Naive thymus-derived CD8-positive, alpha-beta T cell (primary cell): ENCODE measurements at places on chromosomes 4 and X.

DNA sequence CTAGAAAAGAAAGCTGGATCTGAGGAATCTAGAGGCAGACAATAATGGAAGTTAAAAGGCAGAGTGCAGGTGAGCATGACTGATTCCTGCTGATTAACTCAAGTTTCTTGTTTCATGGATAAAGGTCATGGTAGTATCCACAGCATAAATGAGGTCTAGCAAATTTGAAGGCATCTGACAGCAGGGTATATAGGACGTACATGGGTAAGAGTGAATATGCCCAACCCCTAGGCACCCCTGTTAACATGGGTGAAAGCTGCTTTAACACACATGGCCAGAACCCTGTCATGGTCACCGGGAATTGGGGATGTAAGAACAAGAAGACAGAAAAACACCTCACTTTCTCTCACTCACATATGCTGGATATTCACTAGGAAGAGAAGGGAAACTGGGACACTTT, 25.0 kb downstream of the NLRP2B start:
- DNase-seq: no peak

- DNase-seq: no peak
Measured at GRCh38 chr4:130747842-130748241, 1651.9 kb downstream of the C4orf33 start.

GRCh38 chrX:16851421-16851820, 18.7 kb downstream of the RBBP7 start:
- DNase-seq: no peak

DNA sequence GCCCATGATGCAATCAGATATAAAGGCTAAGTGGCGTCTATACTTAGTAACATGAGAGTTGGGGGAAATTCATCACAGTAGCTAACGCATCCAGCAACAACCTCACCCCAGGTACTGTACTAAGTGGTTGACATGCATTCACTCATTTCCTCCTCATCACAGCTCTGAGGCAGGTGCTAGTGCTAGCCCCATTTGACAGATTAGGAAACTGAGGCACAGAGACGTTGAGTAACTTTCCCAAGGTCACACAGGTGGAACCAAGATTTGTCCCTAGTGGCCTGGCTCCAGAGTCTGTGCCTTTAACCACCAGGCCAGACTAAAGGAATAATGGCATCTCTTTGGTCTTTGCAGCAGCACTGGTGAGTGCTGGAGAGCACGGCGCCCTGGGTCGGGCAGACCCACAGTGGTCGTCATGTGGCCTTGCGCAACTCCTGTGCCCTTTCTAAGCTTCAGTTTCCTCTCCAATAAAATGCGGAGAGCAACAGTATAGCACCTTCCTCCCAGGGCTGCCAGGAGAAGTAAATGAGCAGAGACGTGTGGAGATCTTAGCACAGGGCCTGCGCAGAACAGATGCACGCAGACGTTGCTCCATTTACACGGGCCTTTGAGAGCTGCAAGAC, 186.4 kb downstream of the BCOR start:
- DNase-seq: no peak

DNA sequence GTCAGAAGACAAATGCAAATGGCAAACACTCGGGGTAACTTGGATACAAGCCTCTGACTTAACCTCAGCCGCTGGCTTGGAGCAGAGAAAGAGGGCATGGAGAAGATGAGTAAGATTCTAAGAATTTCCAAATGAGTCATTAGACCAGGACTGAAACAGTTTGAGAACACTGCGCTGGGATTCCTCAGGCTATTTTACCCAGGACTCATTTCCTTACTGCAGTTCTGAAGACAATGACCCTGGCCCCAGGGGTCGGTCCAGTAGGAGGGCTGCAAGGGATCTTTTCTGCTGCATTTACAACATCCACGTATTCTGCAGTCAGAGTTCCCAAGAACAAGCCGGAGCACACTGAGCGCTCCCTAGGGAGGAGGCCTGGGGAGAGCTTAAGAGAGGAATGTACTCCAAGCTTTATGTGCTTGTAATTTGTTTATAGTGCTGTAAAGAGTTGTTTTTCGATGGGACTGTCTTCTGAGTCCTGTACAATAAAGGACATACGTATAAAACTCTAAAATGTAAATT, 27.3 kb upstream of the SORBS2 start:
- DNase-seq: no peak

- no peak for DNase-seq
Measured at GRCh38 chr4:65646136-65646535, 24.2 kb downstream of the EPHA5 start.

- no peak for DNase-seq
Measured at GRCh38 chr4:107900508-107900907, 30.8 kb upstream of the CYP2U1 start.

- no peak for DNase-seq
Measured at GRCh38 chr4:1462768-1463075, 56.5 kb upstream of the NKX1-1 start.
